ENCODE measurements at places on chromosomes 2 and 18.

GRCh38 chr18:58527952-58528287, 101.0 kb downstream of the ALPK2 start:
- no peak for DNase-seq

- DNase-seq, result no peak
Observed at GRCh38 chr2:64996871-64997307, 7.7 kb downstream of the SLC1A4 start.

DNA sequence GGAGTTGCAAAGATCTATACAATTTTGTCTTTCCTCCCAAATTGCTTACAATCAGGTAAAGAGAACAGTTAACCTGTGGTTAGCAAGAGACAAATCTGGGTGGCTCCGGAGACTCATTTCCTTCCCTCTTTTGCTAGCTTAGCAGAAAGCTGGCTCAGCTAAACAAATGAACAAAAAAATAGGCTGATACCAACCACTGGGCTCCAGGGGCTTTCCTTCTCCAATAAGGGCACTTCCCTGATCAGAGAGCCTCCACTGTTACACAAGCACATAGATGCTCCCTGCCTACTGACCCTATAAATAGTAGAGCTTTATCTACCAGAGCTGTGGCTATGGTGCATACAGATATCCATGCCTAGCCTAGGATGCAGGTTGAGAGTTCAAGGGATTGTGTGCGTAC, 90.1 kb upstream of the ARL5A start:
- DNase-seq, result no peak

DNA sequence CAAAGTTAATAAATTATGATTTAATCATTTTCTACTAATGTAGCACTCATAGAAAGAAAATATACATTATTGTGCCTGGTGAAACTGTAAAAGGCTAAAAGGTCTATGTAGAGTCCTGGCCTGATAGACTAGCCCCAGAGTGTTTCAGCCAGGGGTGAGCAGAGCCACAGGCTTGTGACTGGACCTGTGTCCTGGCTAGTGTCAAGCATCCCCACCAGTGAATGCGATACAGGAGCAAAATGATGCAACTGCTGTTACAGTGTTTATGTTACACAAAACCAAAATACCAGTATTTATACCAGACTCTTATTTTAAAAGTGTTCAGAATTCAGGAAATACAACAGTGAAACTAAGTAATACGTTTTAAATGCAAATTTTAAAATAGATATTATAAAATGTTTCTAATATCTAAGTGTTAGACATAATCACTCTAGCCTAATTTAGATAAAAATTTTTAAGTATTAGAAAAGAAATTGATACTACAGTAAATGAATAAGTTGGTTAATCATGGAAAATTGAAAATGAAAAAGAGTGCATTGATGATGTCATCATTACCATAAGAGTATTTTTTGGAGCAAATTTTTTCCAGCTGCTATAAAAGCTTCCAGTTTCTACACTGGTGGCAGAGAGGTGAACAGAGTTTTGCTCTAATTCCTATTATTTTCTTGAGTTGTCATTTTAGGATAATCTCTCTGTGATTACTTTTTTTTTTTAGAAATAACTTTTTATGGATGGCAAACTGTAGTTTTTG, 6.2 kb upstream of the TSPYL6 start:
- no peak for DNase-seq

GRCh38 chr2:97983698-97984097, 12.1 kb downstream of the TMEM131 start:
- DNase-seq, result no peak

GRCh38 chr18:24346254-24346653, 51.4 kb downstream of the OSBPL1A start:
- DNase-seq, result no peak

DNA sequence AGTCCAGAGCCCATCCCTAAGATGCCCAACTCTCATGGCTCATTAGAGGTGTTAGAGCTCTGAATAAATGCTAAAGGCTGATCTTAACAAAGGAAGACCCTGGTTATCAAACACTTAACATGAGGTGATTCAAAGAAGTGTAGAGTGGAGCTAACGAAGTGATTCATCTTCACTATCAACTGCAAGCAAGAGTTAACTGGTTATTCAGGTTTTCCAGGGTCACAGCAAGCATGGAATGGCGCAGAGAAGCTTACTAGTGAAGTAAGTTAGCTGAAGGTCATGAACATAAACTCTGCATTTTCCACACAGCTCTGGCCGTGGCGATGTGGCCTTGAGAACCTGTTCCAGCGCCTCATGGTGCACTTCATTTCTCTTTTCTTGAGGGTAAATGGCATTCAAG, 17.0 kb downstream of the RND3 start:
- DNase-seq, result no peak

- peak; percentile 78 for DNase-seq
Observed at GRCh38 chr2:196170213-196170605, 1.2 kb downstream of the STK17B start.

- DNase-seq, result no peak
Observed at GRCh38 chr2:238350150-238350897, 30.0 kb downstream of the TRAF3IP1 start.

GRCh38 chr2:26678035-26678434, 14.5 kb upstream of the KCNK3 start:
- DNase-seq, result no peak

- DNase-seq, result no peak
Observed at GRCh38 chr2:121124330-121124729, 160.7 kb downstream of the TFCP2L1 start.

GRCh38 chr18:63299837-63300745, 19.5 kb downstream of the BCL2 start:
- peak; percentile 37 for DNase-seq
